ENCODE measurements at places on chromosomes 13 and 19.

- no peak for DNase-seq
Measured at GRCh38 chr13:108402850-108403249, 133.3 kb downstream of the TNFSF13B start.

DNA sequence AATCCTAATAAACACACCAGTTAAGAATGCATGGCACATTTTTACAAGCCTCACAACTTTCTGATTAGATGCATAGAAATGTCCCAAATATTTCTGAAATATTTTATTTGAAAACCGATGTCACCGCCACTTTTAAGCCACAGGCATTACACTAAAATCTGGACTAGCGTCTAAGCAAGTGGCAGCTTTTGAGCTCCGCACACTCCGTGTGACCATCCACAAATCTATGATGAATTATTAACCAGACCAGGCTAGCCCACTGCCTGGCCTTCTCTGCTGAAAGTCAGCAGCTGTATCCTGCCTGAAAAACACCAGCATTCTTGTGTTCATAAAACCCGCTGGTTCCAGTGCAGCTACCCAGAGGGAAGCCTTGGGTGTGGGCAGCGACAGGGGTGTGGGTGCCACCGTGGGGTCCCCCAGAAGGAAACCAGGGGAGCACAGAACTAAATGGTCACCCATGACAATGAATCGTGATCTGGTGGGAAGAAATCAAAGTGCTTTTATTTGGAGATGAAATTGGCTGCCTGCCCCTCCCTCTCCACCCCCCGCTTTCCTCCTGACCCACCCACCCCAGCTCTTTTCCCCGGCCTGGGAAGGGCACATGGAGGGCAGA, 13.8 kb downstream of the RASA3 start:
- DNase-seq = no peak

DNA sequence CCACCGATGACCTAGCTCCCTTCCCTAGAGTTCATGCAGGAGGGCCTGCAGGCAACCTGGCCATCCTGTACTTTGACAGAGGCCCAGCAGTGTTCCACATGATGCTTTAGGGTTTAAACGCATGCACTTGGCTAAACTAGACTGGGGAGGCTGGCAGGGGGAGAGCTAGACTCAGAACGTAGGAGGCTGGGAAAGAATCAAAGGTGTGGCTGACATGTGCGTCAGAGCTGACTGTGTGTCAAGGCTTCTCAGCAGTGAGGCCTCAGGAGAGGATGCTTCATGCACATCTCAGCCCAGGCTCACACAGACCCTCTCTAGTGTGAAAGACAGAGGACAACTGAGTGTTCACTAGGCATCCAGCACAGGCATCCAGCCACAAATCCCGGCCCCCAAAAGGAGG, 28.7 kb downstream of the DNMT1 start:
- DNase-seq = no peak

DNA sequence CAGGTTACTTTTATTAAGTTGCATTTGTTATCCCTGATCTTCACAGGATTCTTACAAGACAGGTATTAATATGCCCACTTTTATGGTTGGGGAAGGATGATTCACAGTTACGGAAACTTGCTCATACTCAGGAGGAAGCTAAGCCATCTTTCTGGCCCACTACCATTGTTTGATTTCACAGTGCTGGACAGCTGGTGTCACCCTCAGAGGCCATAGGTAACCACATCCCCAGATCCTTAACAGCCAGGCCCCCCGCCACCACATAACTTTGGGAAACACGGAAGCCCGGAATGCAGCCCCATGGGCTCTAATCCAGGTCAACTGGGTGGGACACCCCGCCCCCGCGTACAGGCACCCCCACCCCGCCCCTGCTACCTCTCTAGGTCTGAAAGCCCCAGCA, 119.7 kb downstream of the IRS2 start:
- no peak for DNase-seq

- DNase-seq = no peak
Measured at GRCh38 chr19:51345076-51345620, 3.2 kb upstream of the VSIG10L start.

GRCh38 chr13:31050486-31051400, 111.0 kb downstream of the HSPH1 start:
- DNase-seq = no peak

DNA sequence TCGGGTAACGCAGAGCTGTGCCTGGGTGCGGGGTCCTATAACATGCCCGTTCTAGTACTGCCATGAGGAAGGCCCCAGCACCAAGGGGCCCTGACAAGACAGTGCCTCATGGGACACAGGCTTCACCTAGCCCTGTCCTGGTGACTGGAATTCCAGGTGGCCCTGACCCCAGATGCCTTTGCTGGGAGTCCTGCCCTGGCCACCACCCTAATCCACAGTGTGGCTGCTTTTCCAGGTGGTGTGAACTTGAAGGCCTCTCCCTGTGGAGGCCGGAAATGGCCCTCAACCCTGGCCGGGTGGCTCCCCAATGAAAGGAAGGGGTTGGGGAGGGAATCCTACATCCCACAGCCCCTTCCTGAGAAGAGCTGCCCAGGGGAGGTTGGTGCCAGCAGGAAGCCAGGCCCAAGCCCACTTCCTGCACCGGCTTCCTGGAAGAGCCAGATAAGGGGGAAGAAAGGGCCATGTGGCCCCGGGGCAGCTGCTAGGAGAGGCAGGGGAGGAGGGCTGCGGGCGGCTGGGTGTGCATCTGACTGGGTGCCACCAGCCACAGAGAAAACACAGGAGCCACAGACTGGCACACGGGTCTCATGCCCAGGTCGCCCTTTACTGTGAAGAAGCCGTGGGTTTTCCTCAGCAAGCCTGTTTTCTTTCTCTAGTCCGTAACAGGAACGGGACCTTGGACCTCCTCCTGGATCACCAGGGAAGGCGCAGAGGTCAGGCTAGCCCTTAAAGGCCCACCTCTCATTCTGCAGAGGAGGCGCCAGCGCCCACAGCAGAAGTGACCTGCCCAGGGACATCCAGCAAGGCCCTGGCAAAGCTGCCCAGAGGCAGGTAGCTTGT, 4.7 kb downstream of the LSM4 start:
- DNase-seq = no peak

DNA sequence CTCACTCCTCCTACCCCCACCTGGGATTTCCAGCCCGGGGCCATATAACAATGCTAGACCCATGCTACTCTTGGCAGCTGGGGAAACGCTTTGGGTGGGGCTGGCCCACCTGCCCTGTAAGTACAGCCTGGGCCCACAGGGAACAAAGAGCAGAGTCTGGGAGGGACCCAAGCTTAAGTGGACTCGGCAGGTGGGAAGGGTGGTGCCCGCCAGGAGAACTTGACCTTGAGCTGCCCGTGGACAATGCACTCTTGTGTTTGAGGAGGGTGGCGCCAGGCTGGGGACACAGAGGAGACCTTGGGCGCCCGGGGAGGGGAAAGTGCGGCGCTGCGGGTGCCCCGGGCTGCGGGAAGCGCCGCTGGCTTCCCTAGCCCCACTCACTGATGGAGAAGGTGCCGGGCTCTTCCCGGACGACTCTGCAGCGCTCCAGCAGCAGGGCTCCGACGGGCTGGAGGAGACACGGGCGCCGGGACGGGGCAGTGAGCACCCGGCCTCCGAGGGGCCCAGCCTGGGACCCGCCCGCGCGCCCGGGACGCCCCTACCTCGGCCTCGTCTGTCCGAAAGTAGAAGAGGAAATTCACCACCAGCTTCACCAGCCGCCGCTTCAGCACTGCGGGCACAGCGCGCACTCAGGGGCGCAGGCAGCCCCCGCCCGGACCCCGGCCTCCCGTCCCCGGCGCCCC, 607 bp downstream of the PLEKHJ1 start:
- no peak for DNase-seq

DNA sequence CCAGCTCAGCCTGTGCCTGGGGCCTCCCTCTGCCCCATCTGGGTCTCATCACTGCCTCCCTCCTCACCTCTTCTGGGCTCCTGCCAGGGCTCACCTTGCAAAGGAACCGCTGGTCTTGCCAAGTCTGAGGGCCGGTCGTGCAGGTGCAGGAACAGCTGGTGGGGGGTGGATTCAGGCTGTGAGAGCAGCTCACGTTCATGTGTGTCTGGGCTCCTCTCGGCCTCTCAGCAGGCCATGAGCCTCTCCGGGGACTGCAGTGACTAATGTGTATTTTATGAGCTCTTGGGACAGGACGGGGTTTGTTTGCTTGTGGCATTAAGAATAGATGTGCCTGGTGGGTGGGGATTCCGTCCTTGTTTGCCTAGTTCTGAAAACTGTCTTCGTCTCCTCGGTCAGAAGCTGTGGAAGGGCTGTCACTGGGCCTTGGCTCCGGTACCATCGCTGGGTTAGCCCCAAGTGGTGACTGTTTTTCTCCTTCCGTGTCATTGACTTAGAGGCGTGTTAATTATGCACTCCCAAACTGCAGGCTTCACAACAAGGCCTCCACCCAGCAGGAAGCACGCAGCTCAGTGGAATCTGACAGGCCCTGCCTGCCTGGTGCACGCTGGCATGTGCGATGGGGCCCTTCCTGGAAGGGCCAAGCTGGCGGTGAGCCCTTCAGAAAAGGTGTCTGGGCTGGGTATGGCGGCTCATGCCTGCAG, 77.6 kb downstream of the KDM4B start:
- no peak for DNase-seq

Measured in mesothelial cell of epicardium (in vitro differentiated cells).